ENCODE measurements at places on chromosomes 2 and 18.

DNA sequence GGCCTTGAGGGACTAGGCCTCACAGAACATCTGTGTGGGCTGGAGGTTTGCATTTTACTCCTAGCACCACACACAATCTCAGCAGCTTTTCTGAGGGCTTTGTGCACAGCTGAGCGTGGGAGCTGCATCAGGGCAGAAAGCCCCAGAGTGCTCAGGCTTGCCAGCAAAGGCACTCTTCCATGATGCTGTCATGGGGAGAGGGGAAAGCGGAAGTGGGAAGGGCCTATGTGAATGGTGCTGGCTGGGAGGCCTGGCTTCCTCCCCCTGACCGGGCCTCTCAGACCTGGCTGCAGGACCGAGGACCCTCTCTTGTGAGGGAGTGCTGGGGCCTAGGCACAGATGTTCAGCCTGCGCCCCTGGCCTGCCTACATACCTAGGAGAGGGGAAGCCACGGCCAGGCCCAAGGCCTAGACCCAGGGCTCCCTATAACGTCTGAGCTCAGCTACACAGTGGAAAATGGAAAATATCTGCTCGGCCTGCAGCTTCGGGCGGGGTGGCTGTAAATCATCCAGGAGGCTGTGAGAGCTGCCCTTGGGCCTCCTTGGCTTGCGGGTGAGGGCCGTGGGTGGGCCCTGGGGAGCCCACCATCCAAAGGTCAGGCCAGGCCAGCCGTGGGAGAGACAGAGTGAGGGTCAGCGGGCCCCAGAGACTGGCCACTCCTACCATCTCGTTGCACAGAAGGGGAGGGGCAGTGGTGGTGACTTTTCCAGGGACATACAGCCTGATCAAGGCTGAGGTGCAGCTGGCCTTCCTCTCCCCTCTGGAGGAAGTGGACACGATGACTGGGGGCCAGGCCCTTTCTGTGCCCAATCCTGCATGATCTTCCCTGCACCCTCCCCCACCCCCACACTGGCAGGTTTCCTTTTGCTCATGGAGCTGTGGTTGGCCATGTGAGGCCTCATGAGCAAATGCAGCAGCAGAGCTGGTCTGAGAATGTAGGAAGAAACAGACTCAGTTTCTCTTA lies 22.8 kb downstream of the GLI2 start:
- no peak for DNase-seq

GRCh38 chr2:221001381-221001801 lies 570.7 kb downstream of the EPHA4 start:
- DNase-seq: no peak

GRCh38 chr2:66283787-66284186 lies 151.1 kb upstream of the MEIS1 start:
- no peak for DNase-seq

GRCh38 chr2:98560256-98560771 lies 48.0 kb downstream of the COA5 start:
- no peak for DNase-seq

DNA sequence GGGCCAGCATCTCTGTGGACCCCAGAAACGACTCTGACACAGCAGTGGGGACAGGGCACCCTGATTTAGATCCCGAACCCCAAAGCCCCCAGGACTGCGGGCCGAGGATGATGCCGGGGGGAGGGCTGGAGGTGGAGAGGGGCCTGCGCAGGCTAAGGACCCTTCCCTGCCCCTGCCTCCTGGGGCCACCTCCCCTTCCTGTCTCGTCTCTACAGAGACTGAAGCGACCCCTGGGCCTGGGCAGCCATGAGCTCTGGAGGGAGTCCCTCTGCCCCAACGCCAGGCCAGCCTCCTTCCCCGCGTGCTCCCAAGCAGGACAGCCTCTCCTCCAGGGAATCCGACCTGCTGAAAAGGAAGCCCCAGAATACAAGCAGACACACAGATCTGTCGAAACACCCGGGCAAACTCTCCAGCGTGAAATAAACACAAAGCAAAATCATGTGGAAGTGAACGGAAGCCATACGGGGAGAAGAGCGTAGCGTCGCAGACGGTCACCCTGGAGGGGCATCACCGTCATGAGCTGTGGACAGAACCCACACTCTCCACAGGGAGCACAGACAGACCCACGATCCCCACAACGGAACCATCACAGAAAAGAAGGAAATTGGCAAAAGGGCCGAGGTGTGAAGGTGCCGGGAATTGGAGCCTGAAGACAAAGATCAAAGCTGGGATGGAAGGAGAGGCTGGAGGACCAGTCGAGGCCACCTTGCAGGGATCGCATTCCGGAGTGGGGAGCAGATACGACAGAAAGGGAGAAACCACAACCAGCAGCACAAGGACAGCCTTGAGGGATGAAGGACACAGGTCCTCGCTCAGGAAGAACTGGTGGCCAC lies 51.0 kb upstream of the CTDP1 start:
- no peak for DNase-seq

- no peak for DNase-seq
Measured at GRCh38 chr2:196336207-196336606, 164.8 kb upstream of the STK17B start.

DNA sequence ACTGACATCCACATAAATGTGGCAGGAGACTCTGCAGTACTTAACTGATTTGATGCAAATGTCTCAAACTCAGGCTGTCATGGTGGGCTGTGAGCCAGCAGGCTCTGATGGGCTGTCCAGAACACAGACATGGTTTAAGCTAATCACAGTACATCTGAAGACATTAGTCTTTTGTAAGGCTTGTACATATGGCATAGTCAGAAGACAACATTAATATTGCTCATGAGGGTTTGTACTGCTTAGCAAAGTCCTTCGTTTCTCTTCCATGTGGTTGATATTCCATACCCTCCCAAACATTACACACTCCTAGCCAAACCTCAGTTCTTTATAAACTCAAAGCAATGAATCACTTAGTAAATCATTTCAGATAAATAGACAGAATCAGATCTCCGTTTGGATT lies 330.6 kb downstream of the RND3 start:
- DNase-seq: no peak

GRCh38 chr2:212037062-212037461 lies 501.5 kb downstream of the ERBB4 start:
- no peak for DNase-seq

DNA sequence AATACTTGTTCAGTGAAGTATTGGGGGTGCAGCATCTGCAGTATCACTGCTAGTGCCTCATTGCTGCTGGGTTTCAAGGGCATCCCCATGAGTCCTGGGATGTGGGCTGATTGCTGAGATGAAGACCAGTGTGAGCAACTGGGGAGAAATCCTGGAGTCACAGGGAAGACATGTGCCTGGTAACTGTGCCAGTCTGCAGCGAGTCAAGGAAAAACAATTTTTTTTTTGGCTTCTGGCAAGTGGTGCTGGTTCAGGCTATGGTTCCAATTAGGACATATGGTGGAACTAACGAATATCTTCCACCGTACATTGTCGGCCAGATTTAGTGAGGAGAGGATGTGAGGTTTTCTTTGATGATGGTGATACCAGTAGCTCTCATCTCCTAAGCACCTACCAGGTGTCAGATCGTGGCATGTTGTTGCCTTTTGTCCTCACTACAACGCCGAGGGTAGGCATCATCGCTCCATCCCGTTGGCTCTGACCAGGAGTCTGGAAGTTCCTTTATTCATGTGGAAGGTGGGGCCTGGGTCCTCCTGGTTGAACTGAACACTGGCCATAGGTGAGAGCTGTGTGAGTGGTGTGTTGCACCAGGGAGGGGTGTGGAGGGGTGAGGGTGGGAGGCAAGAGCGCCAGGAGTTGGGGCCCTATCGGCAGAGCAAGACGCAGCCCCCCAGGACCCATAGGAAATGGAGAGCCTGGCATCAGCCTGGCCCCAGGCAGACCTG lies 118.0 kb upstream of the HS6ST1 start:
- no peak for DNase-seq

- no peak for DNase-seq
Measured at GRCh38 chr2:71631411-71631931, 178.1 kb downstream of the DYSF start.

GRCh38 chr2:240454106-240454901 lies 18.8 kb downstream of the GPC1 start:
- DNase-seq: no peak

DNA sequence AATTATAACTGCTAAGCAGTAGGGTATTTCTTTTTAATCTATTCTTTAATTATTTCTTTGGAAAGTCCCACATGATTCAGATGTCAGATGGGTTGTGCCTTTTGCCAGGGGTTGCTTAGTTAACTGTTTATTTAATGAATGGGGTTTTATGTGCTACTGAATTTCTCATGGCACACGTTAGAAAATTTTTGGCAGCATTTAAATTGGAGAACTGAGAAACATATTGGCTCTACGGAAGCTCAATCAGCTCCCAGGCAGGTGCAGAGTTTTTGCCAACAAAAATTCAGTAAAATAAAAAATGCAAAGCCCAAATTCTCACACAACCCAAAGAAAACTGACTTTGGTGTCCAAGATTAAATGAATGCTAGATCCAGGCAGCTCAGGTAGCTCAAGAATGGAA lies 467.2 kb downstream of the NRXN1 start:
- no peak for DNase-seq

- no peak for DNase-seq
Measured at GRCh38 chr2:15191789-15192188, 369.3 kb downstream of the NBAS start.

DNA sequence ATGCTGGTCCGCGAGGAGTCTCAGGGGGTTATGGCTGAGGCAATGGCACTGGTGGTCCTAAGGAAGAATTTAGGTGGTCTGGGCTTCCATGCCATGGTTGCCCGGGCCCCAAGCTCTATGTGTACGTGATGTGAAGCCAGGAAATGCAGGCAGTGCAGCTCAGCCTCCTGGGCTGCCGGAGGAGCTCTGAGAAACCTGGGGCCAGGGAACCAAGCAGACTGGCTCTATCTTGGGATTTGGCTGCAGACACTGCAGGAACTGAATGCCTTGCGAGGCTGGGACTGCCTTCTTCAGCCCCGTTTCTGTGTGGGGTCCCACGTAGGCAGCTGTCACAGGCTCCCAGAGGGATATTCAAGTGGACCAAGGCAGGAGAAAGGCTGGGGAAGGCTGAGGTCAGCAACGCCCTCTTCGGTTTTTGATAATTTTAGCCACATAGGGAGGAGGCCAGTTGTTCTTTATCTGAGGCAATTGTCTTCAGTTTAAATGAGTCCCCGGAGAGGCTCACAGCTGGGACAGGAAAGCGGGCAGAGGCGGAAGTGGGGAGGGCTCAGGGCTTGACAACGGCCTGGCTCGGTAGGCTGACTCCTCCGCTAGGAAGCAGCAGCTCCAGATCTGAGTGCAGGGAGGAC lies 77.7 kb downstream of the RHOB start:
- no peak for DNase-seq

- no peak for DNase-seq
Measured at GRCh38 chr2:189236066-189236465, 56.5 kb upstream of the COL5A2 start.

GRCh38 chr2:66528974-66529724 lies 94.2 kb downstream of the MEIS1 start:
- no peak for DNase-seq

DNA sequence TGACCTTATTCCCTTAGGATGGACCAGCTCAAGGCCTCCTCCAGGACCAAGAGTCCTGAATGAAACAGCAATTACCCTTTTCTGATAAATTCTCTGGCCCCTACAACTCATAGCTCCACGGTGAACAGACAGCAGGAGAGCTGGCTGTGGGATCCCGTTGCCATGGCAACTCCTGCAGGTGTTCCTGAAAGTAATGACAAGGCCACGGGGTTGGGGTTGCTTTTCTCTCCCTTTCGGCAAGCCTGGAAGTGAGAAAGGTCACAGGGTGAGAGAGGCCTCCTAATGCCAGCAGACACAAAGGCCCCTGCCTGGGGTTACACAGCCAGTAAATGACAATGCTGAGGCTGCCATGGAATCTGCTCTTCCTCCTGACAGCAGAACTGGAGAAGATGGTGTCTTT lies 403.0 kb downstream of the NBAS start:
- no peak for DNase-seq

GRCh38 chr2:236629961-236630872 lies 60.6 kb downstream of the ACKR3 start:
- no peak for DNase-seq

DNA sequence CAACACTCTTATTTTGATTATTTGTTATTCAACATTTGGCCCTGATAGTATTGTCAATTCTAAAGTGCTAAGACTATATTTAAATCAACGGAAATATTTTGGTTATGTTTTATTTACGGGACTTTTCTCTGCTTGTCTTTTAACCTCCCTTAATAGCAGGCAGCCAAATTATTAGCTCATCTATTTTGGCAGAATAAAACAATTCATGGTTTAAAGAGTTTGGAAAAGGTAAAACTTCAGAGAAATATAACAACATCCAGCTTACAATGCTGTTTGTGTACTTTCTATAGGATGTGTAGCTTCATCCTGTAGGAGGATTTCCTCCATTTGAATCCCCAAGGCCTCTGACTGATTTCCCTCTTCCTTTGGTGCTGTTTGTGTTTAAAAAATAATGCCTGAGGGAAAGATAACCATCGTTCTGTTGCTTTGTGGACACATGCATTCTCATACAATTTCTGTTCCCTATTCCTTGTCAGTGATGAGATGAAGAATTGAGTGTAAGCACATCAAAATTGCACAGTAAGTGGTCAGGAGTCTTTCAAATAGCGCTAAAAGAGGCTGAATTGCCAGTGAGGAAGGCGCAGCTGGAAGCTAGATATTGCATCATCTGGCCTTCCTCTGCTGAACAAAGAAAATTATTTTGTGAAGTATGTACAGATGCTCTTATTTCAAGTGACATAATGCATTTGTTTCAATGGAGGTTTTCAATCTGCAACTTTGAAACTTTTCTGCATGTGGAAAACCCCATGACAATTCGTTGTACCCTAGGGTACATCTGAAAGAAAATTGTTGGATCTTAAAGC lies 80.3 kb downstream of the CD28 start:
- no peak for DNase-seq

GRCh38 chr2:222819722-222820333 lies 41.0 kb upstream of the ACSL3 start:
- no peak for DNase-seq

DNA sequence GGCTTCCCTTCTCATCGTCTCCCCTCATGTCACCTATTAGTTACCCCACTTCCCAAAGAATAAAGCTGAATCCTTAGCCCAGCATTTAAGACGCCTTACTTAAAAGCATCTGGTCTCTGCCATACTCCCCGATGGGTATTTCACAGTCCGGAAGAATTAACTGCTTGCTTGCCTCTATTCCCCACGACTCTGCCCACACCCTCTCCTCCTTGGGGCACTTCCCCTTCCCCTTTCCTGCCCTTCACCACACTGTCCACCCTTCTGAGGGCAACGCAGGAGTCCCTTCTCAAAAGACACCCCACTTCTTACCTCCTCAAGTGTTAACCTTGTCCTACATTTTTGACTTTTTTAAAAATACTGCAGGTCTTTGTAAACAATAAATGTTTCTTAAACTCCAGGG lies 60.1 kb upstream of the RMP24 start:
- no peak for DNase-seq

- DNase-seq: no peak
Measured at GRCh38 chr2:32918774-32919173, 28.0 kb upstream of the LTBP1 start.

GRCh38 chr18:42883169-42883568 lies 232.3 kb downstream of the RIT2 start:
- no peak for DNase-seq

GRCh38 chr18:63562284-63562683 lies 20.1 kb downstream of the SERPINB12 start:
- no peak for DNase-seq

- DNase-seq: no peak
Measured at GRCh38 chr2:241066171-241066892, 35.8 kb downstream of the MTERF4 start.

GRCh38 chr2:217609952-217610351 lies 392.8 kb downstream of the TNS1 start:
- DNase-seq: no peak
